A673 (cell line): ENCODE measurements at places on chromosomes 16 and 17.

- DNase-seq = no peak
Measured at GRCh38 chr17:14843086-14843795, 421.9 kb downstream of the PMP22 start.

GRCh38 chr16:64362193-64362592 lies 759.7 kb downstream of the CDH11 start:
- DNase-seq = no peak

DNA sequence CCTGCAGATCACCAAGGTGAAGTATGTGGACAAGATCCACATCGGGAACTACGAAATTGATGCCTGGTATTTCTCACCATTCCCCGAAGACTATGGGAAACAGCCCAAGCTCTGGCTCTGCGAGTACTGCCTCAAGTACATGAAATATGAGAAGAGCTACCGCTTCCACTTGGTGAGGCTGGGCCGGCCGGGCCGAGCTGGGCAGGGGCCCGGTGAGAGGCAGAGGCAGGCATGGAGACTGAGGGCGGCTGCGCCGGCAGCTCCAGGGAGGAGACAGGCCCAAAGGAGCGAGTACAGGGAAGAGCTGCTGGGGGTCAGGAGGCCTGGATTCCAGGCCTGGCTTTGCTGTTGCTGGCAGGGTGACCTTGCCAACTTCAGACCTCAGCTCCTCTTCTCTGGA lies 8.3 kb downstream of the PRSS8 start:
- DNase-seq = no peak

- peak; percentile 51 for DNase-seq
Measured at GRCh38 chr17:80899402-80900268, 92.0 kb upstream of the CHMP6 start.

DNA sequence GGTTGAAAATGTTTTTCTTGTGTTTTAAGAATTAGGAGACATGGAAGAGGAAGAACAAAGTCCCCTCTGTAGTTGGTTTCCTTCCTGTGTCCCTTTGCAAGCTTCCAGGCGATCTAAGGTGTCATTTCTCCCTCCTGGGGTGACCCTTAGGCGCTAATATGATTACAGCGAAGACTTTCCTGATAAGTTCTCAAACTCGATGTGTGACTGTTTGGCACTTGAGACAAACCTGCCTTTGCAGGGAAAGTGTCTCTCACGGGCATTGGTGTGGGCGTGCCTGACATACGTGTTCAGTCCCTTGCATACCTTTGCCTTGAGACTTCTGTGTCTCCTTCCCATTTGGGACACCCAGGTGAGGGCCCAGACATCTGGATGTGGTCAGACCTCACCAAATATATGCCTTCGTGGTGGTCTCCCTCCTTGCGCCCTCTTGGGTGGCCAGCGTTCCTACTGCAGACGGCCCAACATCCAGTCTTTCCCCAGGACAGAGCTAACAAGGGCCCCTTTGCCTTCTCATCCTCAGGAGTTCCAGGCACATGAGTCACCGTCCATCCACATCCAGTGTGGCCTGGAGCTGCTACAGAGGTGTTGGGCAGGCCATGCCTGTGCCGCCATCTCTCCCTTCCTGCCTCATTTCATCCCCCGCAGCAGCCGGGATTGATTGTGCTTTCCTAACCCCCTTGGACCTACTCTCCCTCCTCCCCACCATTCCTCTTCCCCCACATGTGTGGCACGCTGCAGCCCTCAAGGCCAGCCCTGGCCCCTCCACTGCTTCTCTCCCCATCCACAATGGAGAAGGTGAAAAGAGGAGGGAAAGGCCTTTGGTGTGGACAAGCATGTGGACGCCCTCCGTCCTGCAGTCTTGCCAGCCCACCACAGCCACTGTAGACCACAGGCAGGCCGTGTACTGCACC lies 3.1 kb upstream of the JPT2 start:
- DNase-seq = no peak

DNA sequence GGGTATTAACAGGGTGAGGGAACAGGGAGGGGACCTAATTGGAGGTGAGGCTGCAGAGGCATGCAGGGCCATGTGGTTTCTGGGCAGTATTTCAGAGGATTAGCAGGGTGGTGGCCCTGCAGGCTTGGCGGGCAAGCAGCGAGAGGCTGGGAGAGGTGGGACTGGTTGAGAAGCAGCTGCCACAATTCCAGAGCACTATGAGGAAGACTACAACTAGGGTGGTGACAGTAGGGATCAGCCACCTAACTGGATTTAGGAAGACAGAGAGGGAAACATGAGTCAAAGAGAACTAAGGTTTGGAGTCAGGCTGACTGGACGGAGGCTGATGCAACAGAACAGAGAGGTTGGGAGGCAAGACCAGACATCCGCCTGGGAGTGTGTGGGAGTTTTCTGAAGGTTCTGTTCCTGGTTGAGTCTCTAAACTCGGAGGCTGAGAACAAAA lies 12.3 kb downstream of the ALOXE3 start:
- no peak for DNase-seq

DNA sequence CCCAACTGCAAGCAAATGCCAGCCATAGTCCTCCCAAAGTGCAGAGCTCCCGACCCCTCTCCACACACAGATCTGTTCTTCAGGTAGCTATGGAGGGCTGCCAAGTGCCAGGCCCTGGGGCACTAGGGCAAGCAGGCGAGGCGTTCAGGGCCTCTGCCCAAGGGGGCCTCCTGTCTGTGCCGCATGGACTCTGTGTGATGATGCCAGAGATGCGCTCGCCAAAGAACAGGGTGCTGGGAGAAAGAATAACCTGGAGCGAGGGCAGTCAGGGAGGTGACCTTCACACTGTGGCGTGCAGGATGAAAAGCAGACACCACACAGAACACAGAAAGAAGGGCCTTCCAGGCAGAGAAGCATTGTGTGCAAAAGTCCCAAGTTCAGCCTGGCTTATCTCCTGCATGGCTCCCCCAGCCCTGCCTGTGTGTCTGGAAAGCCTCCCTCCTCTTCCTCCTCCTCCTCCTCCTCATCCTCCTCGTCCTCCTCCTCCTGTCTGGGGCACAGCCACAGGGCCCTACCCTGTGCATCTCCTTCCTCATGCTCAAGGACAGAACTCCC lies 44.2 kb downstream of the PEMT start:
- DNase-seq = no peak

GRCh38 chr17:72358465-72358864 lies 237.6 kb downstream of the SOX9 start:
- no peak for DNase-seq

DNA sequence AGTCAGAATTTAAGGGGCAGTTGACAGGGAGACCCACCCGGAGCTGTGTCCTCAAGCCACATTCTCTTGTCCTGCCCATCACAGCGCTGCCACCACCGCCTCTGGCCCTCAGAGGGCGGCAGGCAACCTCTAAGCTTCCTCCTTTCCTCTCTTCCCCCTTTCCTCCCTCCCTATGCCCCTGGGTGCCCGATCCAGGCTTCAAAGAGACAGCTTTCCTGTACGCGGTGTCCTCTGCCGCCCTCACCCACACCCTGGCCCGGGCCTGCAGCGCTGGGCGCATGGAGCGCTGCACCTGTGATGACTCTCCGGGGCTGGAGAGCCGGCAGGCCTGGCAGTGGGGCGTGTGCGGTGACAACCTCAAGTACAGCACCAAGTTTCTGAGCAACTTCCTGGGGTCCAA lies 23.5 kb downstream of the WNT9B start:
- DNase-seq = no peak

- no peak for DNase-seq
Measured at GRCh38 chr16:24232936-24233335, 23.2 kb upstream of the CACNG3 start.

- no peak for DNase-seq
Measured at GRCh38 chr17:40374821-40375498, 10.4 kb upstream of the GJD3 start.

- DNase-seq = no peak
Measured at GRCh38 chr16:7303052-7303610, 29.5 kb upstream of the RBFOX1 start.

- no peak for DNase-seq
Measured at GRCh38 chr16:84663433-84664101, 15.3 kb downstream of the KLHL36 start.

GRCh38 chr17:10121971-10122707 lies 76.3 kb downstream of the GAS7 start:
- DNase-seq = no peak
